ENCODE measurements at places on chromosomes 5 and 9. TPM values are rescaled to one million over a fixed set of nuclear protein-coding genes. Genes with fewer than 3 reads are reported as not detected.
A peak's percentile ranks its signal among the peaks of the same experiment; 100 is the strongest.

DNA sequence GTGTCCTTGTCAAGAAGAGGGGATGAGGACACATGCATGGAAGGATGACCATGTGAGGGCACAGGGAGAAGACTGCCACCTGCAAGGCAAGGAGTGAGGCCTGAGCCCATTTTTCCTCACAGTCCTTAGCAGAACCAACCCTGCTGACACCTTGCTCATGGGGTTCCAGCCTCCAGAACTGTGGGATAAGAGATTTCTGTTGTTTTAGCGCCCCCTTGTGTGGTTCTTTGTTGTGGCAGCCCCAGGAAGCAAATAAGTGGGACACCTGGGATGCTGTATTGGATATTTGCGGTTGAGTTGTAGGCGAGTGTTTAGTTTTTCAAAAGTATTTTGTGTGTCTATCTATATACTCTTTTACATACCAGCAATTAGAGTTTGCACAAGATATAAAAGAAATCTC lies 206.4 kb downstream of the NXNL2 start:
- H3K27ac ChIP-seq = no peak overlapping the region
- H3K4me1 ChIP-seq = peaks cover 4% of the 10 kb centered on the region
- H3K4me3 ChIP-seq = no peak overlapping the region
- no peak for DNase-seq
- no peaks in the 10 kb centered on the region for H3K36me3 ChIP-seq
- H3K27me3 ChIP-seq = no peaks in the 10 kb centered on the region

DNA sequence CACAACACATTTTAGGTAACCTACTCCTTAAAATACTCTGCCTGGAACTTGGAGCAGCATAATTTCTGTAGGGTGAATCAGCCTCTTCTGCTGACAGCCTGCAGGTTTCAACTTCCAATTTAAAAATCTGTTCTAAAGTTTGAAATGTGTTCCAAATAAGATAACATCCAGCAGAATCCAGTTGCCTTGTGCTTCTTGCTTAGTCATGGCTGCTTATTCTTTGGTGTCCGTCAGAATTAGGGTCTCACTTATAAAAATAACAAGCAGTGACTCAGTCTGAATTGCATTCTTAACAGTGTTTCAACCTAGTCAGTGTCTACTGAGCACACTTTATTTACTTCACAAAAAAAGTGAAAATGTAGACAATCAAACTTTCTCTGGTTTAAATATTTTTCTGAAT lies 3.7 kb downstream of the CDH6 start:
- H3K4me3 ChIP-seq = no peak overlapping the region
- DNase-seq = no peak
- H3K36me3 ChIP-seq = no peaks in the 10 kb centered on the region

GRCh38 chr5:102932781-102933180 lies 177.7 kb downstream of the PAM start:
- DNase-seq = peak; percentile 32
- no peaks in the 10 kb centered on the region for H3K4me1 ChIP-seq
- H3K27me3 ChIP-seq = no peaks in the 10 kb centered on the region

DNA sequence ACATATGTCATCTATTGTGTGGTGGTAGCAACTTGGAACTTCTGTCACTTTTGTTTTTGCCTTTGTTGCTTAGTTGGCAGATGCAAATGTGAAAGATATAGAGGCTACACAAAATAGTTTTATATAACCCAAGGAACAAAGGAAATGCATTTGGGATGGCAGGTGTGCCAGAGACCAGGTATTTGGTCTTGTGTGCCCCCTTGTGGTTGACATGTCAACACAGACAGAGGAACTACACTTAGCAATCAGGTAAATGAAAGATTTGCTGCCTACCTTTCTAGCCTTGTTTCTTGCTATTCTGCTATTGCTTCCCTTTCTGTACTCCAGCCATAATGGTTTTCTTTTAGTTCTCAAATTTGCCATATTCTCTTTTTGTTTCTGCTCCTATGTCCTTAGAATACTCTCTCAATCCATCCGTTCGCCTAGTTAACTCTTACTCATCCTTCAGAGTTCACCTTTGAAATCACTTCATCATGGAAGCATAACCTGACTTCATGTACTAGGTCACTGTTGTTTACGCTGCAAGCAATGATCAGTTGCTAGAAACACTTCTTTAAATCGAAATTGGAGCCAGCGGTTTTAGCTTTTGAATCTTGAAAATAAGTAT lies 119.5 kb downstream of the TRPM3 start:
- peak; percentile 17 for DNase-seq
- H3K36me3 ChIP-seq = no peaks in the 10 kb centered on the region
- H3K27ac ChIP-seq = no peak overlapping the region
- no peak overlapping the region for H3K4me3 ChIP-seq
- no peaks in the 10 kb centered on the region for H3K4me1 ChIP-seq

DNA sequence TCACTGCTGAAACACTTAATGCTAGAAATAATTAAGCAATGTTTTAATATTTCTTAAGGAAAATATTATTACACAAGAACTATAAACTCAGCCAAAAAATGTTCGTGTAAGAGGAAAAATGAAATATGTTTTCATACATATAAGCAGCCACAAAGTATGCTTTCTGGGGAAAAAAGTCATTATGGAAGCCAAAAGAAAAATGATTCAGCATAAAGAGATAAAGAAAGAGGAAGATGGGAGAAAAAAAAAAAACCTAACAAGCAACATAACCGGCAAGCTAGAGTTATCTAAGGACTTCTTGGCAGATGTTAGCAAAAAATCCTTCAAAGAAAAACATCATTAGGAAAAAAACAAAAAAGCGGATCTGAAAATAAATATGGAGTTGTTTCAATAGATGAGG lies 179.1 kb downstream of the MUSK start:
- no peak overlapping the region for H3K4me3 ChIP-seq
- DNase-seq = peak; percentile 86
- no peak overlapping the region for H3K27ac ChIP-seq
- H3K4me1 ChIP-seq = no peaks in the 10 kb centered on the region
- no peaks in the 10 kb centered on the region for H3K27me3 ChIP-seq

The ADGRV1 gene
- polyA plus RNA-seq = 16.5 TPM

- DNase-seq = peak; percentile 86
- no peak overlapping the region for H3K4me3 ChIP-seq
- no peak overlapping the region for H3K27ac ChIP-seq
- H3K27me3 ChIP-seq = no peaks in the 10 kb centered on the region
Measured at GRCh38 chr5:36692791-36693763, 86.7 kb downstream of the SLC1A3 start.
